ENCODE measurements at places on chromosomes 7 and 10. TPM values are rescaled to one million over a fixed set of nuclear protein-coding genes. Genes with fewer than 3 reads are reported as not detected.
A peak's percentile ranks its signal among the peaks of the same experiment; 100 is the strongest.

GRCh38 chr10:2914741-2915140, 152.6 kb upstream of the PFKP start:
- no peak for ATAC-seq

DNA sequence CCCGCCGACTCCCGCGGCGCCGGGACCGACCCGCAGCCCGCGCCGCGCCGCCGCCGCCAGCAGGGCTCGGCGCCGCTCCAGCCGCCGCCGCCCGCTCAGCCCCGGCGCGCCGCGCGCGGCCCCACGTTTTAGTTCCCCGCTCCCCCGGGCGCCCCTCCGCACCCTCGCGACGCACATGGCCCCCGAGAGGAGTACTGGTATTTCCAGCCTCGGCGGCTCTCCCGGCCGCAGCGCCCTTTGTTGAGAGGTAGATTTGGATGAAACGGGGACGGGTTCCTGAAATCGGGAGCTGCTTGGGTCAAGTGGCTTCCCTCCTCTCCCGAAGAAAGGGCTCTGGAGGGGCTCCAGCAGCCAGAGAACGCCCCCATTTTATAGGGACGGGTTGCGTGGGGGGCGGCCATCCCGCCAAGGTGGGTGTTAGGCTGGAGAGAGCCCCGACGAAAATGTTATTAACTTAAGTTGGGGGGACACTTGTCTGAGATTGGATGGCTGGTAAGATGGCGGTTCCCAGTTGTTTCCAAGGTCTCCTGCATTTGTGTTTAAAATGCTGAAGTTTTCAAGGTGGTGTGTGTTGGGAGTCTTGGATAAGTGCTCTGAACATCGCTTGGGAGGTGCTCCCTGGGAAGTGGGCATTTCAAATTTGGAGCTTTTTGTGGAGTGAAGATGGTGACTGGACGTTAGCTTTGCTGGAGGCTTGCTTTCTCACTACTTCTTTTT, 1.2 kb downstream of the BMI1 start:
- no peak for ATAC-seq

The SLC16A9 gene
- total RNA-seq: 14.3 TPM

The PRSS37 gene
- total RNA-seq: not detected

The VWA2 gene
- 3.5 TPM for total RNA-seq

The NEURL1 gene
- 0.16 TPM for total RNA-seq

The TDRD1 gene
- not detected for total RNA-seq

The SLC18A3 gene
- total RNA-seq: not detected

The CALHM2 gene
- 2.7 TPM for total RNA-seq

The LIPM gene
- not detected for total RNA-seq

- ATAC-seq: no peak
Measured at GRCh38 chr10:129833994-129834739, 129.9 kb downstream of the EBF3 start.

DNA sequence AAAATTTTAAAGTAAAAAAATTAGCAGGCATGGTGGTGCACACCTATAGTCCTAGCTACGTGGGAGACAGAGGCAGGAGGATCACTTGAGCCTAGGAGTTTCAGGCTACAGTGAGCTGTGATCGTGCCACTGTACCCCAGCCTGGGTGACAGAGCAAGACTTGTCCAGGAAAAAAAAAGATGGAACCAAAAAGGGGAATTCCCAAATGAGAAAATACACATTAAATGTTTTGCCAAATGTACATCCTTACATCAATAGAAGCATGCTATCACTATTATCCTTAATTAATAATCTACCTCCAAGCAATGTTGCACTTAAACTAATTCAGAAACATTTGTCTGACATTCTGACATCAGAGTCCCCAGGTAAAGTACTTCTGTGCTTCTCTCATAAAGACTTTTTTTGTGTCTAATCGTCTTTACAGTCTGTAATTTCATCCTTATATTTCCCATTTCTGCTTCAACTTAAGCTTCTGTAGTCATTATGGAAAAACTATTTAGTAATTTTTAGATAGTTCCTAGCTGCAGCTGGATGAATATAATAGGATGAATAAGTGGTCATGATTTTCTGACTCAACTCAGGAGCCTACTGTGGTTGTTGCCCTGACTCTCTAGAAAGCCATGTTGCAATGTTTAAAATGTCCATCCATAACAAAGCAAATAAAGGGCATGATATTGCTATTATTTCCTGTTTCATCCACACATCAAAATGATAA, 57.7 kb downstream of the MYPN start:
- no peak for ATAC-seq

The CYP3A4 gene
- 0.24 TPM for total RNA-seq

GRCh38 chr7:79547132-79547531, 93.7 kb upstream of the MAGI2 start:
- no peak for ATAC-seq

GRCh38 chr7:127365164-127365956, 27.1 kb downstream of the ZNF800 start:
- ATAC-seq: no peak

GRCh38 chr7:36986948-36987724, 262.8 kb upstream of the AOAH start:
- ATAC-seq: peak; percentile 57

The ELOVL3 gene
- total RNA-seq: not detected

DNA sequence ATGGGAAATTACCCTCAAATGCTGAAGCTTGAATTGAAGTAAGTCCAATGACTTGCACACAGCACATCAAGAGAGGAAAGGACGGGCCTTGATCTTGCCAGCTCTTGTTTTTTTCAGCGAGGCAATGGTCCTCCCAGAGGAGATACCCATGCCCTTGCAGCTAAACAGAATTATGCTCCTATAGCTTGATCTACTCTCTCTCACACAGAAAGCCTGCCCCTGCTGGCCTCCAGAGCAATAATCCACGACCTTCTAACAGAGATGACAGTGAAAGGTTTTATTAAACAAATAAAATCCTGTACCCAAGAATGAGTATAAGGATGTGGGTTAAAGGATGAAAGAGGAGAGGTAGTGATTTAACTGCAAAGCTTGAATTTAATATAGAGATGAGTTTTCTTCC, 268.0 kb downstream of the ADRA2A start:
- no peak for ATAC-seq

GRCh38 chr7:132504852-132505251, 71.4 kb downstream of the PLXNA4 start:
- ATAC-seq: no peak

The PMS2 gene
- total RNA-seq: 9.5 TPM

DNA sequence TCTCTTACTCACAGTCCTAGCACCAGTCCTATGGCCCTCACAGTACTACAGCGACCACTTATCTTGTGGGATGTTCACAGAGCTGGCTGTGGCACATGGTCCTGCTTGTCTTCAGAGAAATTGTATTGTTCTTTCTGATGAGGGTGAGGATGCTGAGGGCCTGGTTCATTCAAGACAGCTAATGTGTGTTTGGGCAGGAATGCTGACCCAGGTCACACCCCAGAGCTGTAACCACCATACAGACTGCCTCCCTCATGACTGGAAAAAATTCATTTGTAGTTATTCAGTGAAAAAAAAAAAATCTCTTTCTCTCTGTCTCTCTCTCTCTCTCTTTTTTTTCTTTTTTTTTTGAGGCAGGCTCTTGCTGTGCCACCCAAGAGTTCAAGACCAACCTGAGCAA, 83.5 kb downstream of the KLF6 start:
- ATAC-seq: no peak

DNA sequence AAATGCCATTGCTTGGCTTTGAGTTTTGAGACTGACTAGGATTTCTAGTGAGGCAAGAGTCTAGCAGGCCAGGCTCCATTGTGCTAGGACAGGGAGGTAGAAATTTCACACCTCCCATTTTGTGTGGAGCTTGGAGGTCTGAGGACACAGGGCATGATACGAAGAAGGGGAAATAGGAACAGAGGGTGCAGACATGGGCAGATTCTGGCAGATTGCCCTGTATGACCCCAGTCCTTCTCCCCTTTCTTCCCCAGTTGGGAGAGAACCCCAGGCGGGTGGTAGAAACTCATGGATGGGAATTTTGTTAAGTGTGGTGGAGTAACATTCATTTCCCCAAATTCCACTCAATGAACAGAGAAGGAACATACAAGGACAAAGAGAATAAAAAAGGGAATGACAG, 54.4 kb downstream of the RAMP3 start:
- ATAC-seq: no peak

The GJD4 gene
- not detected for total RNA-seq

DNA sequence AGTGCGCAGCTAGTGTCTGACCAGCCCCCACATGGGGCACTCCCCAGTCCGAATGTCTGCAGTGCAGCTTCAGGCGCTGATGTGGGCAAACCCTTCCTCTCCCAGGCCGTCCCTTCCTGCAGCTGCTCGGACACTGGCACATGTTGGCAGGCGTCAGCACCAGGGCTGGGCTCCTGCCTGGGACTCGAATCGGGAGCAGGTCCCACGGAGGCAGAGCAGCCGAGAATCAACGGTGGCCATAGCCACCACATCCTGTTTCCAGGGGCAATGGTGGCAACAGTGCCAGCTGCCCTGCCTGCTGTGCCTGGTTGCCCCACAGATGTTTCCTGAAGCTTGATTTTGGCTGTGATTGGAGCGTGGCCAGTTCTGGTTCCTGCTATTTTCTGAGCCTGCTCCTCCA, 65.8 kb downstream of the MGMT start:
- ATAC-seq: peak; percentile 48

The ATG9B gene
- 16.7 TPM for total RNA-seq

DNA sequence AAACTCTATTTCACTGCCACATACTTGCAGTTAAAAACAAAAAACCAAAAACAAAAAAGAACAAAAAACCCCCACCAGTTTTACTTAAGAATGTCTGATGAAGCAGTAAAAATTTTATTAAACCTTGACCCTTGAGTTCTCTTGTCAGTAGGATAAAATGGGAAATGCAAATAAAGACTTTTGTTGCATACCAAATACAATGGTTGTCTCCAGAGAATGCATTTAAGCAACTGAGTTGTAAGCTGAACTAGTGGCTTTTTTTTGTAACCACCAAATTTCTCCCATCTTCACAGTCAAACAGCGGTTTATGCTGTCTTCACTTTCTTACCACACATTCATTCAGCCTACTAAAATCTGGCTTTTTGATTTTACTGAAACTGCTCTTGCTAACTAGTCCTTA, 3.1 kb downstream of the SYPL1 start:
- no peak for ATAC-seq

GRCh38 chr10:70308121-70309060, 24.6 kb upstream of the NPFFR1 start:
- no peak for ATAC-seq

The CRHR2 gene
- total RNA-seq: not detected

The CDC14C gene
- not detected for total RNA-seq

The PSD gene
- 2.0 TPM for total RNA-seq

The SVOPL gene
- total RNA-seq: not detected

The AOAH gene
- total RNA-seq: 1.7 TPM

The ARMS2 gene
- not detected for total RNA-seq

GRCh38 chr10:119967066-119967465, 74.5 kb downstream of the SEC23IP start:
- no peak for ATAC-seq

GRCh38 chr7:13879994-13880686, 109.3 kb downstream of the ETV1 start:
- ATAC-seq: peak; percentile 96

- ATAC-seq: no peak
Measured at GRCh38 chr7:53340220-53340619, 304.8 kb downstream of the POM121L12 start.

DNA sequence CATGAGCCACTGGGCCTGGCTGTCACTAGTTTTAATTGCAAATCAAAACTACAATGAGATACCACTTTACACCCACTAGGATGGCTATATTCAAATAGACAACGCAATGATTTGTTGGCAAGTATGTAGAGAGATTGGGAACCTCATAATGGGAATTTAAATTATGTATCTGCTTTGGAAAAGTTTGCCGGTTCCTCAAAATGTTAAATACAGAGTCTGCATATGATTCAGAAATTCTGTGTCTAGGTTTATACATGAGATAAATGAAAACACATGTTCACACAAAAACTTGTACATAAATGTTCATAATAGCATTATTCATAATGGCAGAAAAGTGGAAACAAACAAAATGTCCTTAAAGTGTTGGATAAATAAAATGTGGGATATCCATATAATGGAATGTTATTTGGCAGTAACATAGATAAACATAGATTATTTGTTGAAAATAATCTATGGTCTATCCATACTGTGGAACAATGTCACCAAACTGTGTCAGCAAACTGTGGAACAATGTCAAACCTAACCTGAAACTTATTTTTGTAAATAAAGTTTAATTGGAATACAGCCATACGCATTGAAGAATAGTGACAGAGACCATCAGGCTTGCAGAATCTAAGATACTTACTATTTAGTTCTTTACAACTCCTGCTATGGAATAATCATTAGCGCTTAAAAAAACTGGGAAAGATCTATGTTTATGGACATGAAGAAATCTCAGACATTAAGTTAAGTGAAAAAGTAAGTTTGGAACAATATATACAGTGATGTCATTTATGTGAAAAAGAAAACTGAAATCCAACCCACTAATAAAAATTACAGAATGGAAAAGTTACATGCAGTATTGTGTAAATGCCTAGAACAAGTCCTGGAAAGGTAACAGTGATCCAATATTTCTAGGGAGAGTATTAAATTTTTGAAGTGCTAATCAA, 70.9 kb downstream of the CCDC7 start:
- ATAC-seq: no peak

DNA sequence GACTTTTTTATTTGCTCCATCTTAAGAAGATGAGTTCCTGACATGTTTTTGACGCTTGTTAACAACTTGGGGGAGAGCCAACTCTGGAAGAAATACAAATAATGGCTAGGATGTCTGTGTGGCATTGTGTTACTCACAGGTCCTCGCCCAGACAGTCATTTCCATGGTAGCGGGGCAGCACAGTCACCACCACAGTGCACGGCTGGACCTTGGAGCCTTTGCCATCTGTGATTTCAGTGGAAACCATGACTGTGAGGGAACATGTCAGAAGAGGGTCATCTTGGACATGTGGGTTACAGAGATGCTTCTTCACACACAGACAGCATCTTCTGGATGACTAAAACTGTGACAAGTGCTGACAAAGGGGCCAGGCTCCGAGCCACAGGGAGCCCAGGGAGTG, 74.5 kb downstream of the PKD1L1 start:
- no peak for ATAC-seq

The FAM180A gene
- 0.68 TPM for total RNA-seq

The CALML5 gene
- 16.6 TPM for total RNA-seq

- no peak for ATAC-seq
Measured at GRCh38 chr7:84002348-84002747, 192.2 kb downstream of the SEMA3A start.

DNA sequence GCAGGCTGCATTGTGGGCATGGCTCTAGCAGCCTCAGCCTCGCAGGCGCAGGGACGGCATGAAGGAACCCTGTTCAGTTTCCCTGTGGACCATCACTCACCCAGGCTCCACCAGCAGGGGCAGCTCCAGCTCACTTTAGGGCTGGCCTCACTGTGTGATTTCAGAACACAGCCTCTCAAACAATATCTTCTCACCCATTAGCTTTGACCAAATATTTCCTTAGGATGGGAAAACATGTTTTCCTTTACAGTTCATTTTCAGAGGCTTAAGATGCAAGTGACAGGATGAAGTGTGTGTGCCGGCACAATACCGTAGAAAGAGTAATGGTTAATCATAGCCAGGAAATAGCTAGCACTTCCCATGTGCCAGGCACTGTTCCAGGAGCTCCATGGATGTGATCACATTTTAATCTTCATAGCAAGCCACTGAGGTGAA, 58.2 kb downstream of the LANCL2 start:
- no peak for ATAC-seq

GRCh38 chr7:123209786-123210185, 10.0 kb upstream of the SLC13A1 start:
- ATAC-seq: no peak

GRCh38 chr7:139456511-139456910, 27.0 kb downstream of the KLRG2 start:
- no peak for ATAC-seq

- peak; percentile 87 for ATAC-seq
Measured at GRCh38 chr10:58267713-58268453, at the start of gene IPMK. TSS of gene IPMK (minus strand) at chr10:58267894. CDS start at chr10:58267611, 283 bp downstream.

GRCh38 chr10:58755340-58755610, 242.6 kb downstream of the BICC1 start:
- no peak for ATAC-seq

The EPHB6 gene
- total RNA-seq: 18.1 TPM

All from esophagus mucosa (tissue), 1 donor.